ENCODE measurements at places on chromosomes 7 and 10. TPM values are rescaled to one million over a fixed set of nuclear protein-coding genes. Genes with fewer than 3 reads are reported as not detected.

Gene ACSL5
- total RNA-seq, result 5.0 TPM

Gene MRPS24
- total RNA-seq, result 100 TPM

Gene ITPRID1
- not detected for total RNA-seq

Gene SEMA3C
- total RNA-seq, result 163 TPM

Gene NUTM2E
- total RNA-seq, result not detected

Gene SGCE
- 87.5 TPM for total RNA-seq

Gene SOSTDC1
- total RNA-seq, result 0.15 TPM

Gene EPHB4
- 64.2 TPM for total RNA-seq

Gene ADD3
- total RNA-seq, result 350 TPM

Gene HELLS
- total RNA-seq, result 5.8 TPM

Gene PPP1R17
- not detected for total RNA-seq

Gene ADIRF
- total RNA-seq, result 195 TPM

Gene FOXI2
- not detected for total RNA-seq

Gene ACBD7
- 0.99 TPM for total RNA-seq

Gene AKR1C8
- total RNA-seq, result not detected

Gene ABCB1
- total RNA-seq, result 10.5 TPM

Gene TMEM196
- total RNA-seq, result not detected

Gene FRA10AC1
- total RNA-seq, result 11.3 TPM

Gene MSMB
- not detected for total RNA-seq

Gene ARMH3
- 15.9 TPM for total RNA-seq

Gene ZNF804B
- not detected for total RNA-seq

Gene SAP25
- total RNA-seq, result not detected

Gene LRRC18
- total RNA-seq, result under 0.01 TPM

Gene SLC13A4
- total RNA-seq, result 1.2 TPM

Gene NANOS1
- 1.5 TPM for total RNA-seq

Gene CLEC5A
- total RNA-seq, result not detected

Gene OR13A1
- not detected for total RNA-seq

Gene SRGN
- 25.8 TPM for total RNA-seq

Gene CEP55
- total RNA-seq, result 3.8 TPM

Gene MUC12
- 0.87 TPM for total RNA-seq

Gene PLPP4
- 1.2 TPM for total RNA-seq

Gene ADCY1
- 29.4 TPM for total RNA-seq

Gene COL26A1
- total RNA-seq, result not detected

Gene METTL2B
- 39.6 TPM for total RNA-seq

Gene MINDY4
- total RNA-seq, result 8.6 TPM

Gene HECW1
- 4.9 TPM for total RNA-seq

Gene SLC16A9
- total RNA-seq, result 0.33 TPM

Gene TMEM140
- total RNA-seq, result 14.1 TPM

Gene FASTK
- 108 TPM for total RNA-seq

Gene PRLHR
- total RNA-seq, result not detected

Gene ZNF789
- total RNA-seq, result 9.0 TPM

Gene PMPCB
- 98.0 TPM for total RNA-seq

Gene TMEM236
- under 0.01 TPM for total RNA-seq

Gene STAMBPL1
- 33.2 TPM for total RNA-seq

Gene FFAR4
- not detected for total RNA-seq

Gene SEMA3D
- 2.6 TPM for total RNA-seq

Gene CCDC136
- 11.1 TPM for total RNA-seq

Gene ENKUR
- total RNA-seq, result under 0.01 TPM

Gene EEF1AKMT2
- total RNA-seq, result 16.0 TPM

Gene CCDC71L
- 34.1 TPM for total RNA-seq

Gene OR9A2
- not detected for total RNA-seq

Gene PRXL2A
- total RNA-seq, result 3.3 TPM

Gene GLI3
- total RNA-seq, result 6.9 TPM

Gene SPDYE16
- 0.33 TPM for total RNA-seq

Gene RASA4B
- total RNA-seq, result 3.5 TPM

Gene TMEM229A
- total RNA-seq, result not detected

Data from smooth muscle cell of trachea (primary cell).